ENCODE measurements at places on chromosomes 13 and 19. TPM values are rescaled to one million over a fixed set of nuclear protein-coding genes. Genes with fewer than 3 reads are reported as not detected.

- H3K4me1 ChIP-seq = peaks cover 8% of the 10 kb centered on the region
- no peak for DNase-seq
- no peaks in the 10 kb centered on the region for H3K27me3 ChIP-seq
- no peak overlapping the region for H3K4me3 ChIP-seq
- H3K36me3 ChIP-seq = peaks cover 19% of the 10 kb centered on the region
These were observed 23.0 kb downstream of the CHERP start for GRCh38 chr19:16519230-16519687.

DNA sequence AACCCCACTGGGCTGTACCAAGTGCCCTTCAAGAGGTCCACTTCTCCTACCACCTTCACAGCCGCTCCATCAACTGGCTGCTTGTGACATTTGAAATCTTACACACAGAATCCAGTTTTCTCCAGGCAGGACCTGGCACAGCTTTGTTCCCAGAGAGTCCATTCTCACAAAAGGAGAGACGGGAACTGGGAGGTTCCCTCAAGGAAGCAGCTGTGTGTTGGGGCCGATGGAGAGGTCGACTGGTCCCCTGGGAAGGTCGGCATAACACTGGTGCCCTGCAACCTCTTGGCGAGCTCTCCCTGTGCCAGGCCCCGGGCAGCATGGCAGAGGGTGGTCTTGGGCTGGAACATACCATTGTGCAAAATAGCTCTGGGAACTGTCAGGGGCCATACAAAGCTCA, 21.5 kb downstream of the ELL start:
- H3K4me3 ChIP-seq = peak overlapping the region; percentile 49
- no peak for DNase-seq
- no peaks in the 10 kb centered on the region for H3K36me3 ChIP-seq
- H3K27ac ChIP-seq = peak overlapping the region; percentile 38
- peaks cover 72% of the 10 kb centered on the region for H3K4me1 ChIP-seq

DNA sequence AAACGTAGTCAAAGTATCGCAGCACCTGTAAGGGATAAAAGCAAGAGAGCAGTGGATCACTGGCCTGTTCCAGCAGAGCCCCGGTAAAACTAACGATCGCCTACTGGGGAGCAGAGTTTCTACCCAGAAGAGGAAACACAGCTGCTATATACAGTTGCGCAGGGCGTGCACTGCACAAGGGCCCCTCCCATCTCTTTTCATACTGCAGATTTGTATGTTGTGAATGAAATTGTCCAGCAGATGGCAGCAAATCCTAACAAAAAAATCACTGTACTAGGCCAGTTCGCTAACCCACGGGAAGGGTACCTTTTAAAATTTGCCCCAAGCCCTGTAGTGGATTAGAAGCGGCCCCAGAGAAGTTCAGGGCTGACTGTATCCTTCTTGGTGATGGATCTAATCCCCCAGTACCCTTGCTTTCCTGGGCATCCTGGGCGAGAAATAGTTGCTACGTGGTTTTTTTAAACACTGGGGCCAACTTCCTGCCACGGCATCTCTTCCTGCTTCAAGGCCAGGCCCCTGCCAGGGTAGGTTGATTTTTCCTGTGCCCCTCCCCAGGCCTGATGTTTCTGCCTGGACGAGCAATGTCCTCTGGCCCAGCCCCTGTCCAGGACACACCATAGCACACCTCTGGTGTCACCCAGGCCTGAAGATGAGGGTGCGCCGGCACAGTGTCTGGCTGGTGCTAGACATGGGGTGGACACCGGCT, 127.0 kb downstream of the IER2 start:
- H3K36me3 ChIP-seq = no peaks in the 10 kb centered on the region
- peak overlapping the region; percentile 91 for H3K27ac ChIP-seq
- peaks cover 24% of the 10 kb centered on the region for H3K4me1 ChIP-seq
- H3K27me3 ChIP-seq = no peaks in the 10 kb centered on the region
- peak overlapping the region; percentile 64 for H3K4me3 ChIP-seq
- peak; percentile 67 for DNase-seq

DNA sequence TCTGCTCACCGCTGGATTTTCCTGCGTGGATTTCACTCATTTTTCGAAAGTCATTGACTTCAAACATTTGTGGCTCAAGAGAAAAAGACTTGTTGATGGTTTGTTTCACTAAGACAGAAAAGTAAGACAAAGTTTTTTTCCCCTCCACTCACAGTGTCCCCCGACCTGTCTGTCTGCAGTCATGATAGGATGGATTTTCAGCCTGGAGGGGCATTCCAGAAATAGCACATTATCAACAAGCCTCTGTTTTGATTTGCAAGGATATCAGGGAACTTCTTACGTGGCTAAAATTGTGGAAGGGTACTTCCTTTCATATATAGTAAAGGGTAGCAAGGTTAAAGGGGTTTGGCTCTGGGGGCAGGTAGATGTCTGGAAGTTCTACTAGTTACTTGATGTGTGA, 11.8 kb downstream of the SOX21 start:
- DNase-seq = no peak
- H3K27ac ChIP-seq = no peak overlapping the region
- H3K4me3 ChIP-seq = no peak overlapping the region
- H3K4me1 ChIP-seq = peaks cover 2% of the 10 kb centered on the region
- peaks cover 84% of the 10 kb centered on the region for H3K27me3 ChIP-seq
- H3K36me3 ChIP-seq = peaks cover 3% of the 10 kb centered on the region

DNA sequence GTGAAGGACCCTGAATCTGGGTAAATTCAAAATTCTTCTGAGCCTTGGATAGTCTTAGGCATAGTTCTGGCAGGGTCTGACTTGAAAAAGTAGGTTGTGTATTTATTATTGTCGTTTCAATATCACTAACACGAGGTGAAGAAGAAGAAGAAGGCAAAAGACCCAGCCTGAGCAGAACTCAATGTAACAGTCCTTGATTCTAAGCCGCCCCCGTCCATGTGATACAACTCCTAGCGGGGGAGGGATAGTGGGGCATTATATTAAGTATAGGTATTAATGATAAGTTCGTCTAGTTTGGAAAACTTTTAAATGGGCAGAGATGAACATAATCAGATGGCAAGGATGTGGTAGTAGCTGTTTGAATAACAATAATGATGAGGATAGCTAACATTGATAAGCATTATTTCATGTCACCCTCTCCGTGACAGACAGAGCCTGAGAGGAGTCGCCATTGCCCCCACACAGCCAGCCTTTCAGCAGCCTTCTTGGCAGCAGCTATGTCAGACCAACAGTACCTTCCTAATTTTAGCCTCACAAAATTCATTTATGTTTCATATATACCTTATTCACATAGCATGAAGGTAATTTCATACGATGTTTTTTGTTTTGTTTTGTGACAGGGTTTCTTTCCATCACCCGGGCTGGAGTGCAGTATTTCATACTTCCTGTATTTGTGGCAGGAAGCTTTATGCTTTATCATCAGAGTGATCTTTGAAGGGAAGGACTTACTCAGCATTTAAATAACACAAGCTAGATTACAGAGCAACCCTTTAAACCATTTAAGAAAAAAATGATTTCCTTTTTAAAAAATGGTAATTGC, 64.4 kb upstream of the NPAS1 start:
- peaks cover 51% of the 10 kb centered on the region for H3K4me1 ChIP-seq
- H3K36me3 ChIP-seq = peaks cover 13% of the 10 kb centered on the region
- DNase-seq = no peak
- no peaks in the 10 kb centered on the region for H3K27me3 ChIP-seq
- H3K27ac ChIP-seq = peak overlapping the region; percentile 91

GRCh38 chr13:19618977-19619376, 14.5 kb upstream of the MPHOSPH8 start:
- peaks cover 2% of the 10 kb centered on the region for H3K27me3 ChIP-seq
- no peak overlapping the region for H3K4me3 ChIP-seq
- no peaks in the 10 kb centered on the region for H3K36me3 ChIP-seq
- H3K27ac ChIP-seq = no peak overlapping the region
- H3K4me1 ChIP-seq = peaks cover 1% of the 10 kb centered on the region

- peaks cover 7% of the 10 kb centered on the region for H3K36me3 ChIP-seq
- H3K4me3 ChIP-seq = no peak overlapping the region
- no peak overlapping the region for H3K27ac ChIP-seq
- no peaks in the 10 kb centered on the region for H3K27me3 ChIP-seq
- no peak for DNase-seq
These were observed 223.5 kb downstream of the KLF12 start for GRCh38 chr13:73910733-73911132.

DNA sequence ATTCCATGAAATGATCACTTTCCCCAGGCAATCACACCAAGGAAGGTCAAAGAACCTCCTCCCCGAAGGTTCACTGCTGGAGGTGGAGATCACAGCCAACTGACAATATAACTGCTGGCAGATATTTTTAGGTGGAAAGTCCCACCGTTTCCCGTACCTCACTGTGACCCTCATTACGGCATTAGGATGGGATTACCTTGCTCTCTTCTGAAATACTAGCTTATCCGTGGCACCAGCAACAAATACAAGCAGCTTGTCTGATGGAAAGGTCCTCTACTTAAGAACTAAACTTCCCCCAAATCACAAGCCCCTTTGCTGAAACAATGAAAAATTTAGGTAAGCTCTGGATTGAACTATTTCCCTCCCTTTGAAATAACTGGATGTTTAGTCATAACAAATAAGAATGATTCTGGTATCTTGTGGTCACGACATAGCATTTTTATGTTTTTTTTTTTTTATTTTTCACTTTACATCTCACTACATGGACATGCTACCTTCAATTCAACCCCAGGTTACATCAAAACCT, 178.9 kb downstream of the COL4A1 start:
- H3K4me1 ChIP-seq = no peaks in the 10 kb centered on the region
- H3K27ac ChIP-seq = no peak overlapping the region
- no peak for DNase-seq
- no peaks in the 10 kb centered on the region for H3K36me3 ChIP-seq
- H3K27me3 ChIP-seq = peaks cover 27% of the 10 kb centered on the region

- no peaks in the 10 kb centered on the region for H3K27me3 ChIP-seq
- peaks cover 17% of the 10 kb centered on the region for H3K4me1 ChIP-seq
- peak within 1 kb of the TSS; percentile 98 for H3K4me3 ChIP-seq
- peak within 1 kb of the TSS; percentile 97 for H3K27ac ChIP-seq
These were observed at the start of gene B3GNT8 for GRCh38 chr19:41426952-41427646. Gene B3GNT8, minus strand, starts transcription at chr19:41427374. Its CDS starts 596 bp downstream, at chr19:41426778.

GRCh38 chr19:3668331-3669081, 31.8 kb downstream of the PIP5K1C start:
- DNase-seq = no peak
- H3K27ac ChIP-seq = no peak overlapping the region
- H3K27me3 ChIP-seq = no peaks in the 10 kb centered on the region
- no peak overlapping the region for H3K4me3 ChIP-seq
- H3K4me1 ChIP-seq = peaks cover 9% of the 10 kb centered on the region
- no peaks in the 10 kb centered on the region for H3K36me3 ChIP-seq

- peak overlapping the region; percentile 39 for H3K4me3 ChIP-seq
- H3K36me3 ChIP-seq = peaks cover 1% of the 10 kb centered on the region
- H3K27me3 ChIP-seq = peaks cover 33% of the 10 kb centered on the region
These were observed 419.4 kb downstream of the UQCRFS1 start for GRCh38 chr19:28793391-28794168.

GRCh38 chr19:17926044-17926443, 6.8 kb upstream of the CCDC124 start:
- DNase-seq = no peak
- H3K36me3 ChIP-seq = no peaks in the 10 kb centered on the region
- no peak overlapping the region for H3K27ac ChIP-seq
- H3K27me3 ChIP-seq = peaks cover 2% of the 10 kb centered on the region
- H3K4me3 ChIP-seq = no peak overlapping the region

GRCh38 chr19:1377176-1377964, 6.3 kb upstream of the NDUFS7 start:
- no peak overlapping the region for H3K27ac ChIP-seq
- no peaks in the 10 kb centered on the region for H3K4me1 ChIP-seq
- no peak for DNase-seq
- peaks cover 2% of the 10 kb centered on the region for H3K36me3 ChIP-seq

GRCh38 chr19:45601524-45602374, at the start of gene GPR4:
Gene GPR4, minus strand, starts transcription at chr19:45602212. Its CDS starts 10,346 bp downstream, at chr19:45591866.
- DNase-seq = peak; percentile 38
- no peak within 1 kb of the TSS for H3K27ac ChIP-seq
- H3K27me3 ChIP-seq = peaks cover 65% of the 10 kb centered on the region
- H3K4me3 ChIP-seq = peak within 1 kb of the TSS; percentile 3

- no peak overlapping the region for H3K27ac ChIP-seq
- no peaks in the 10 kb centered on the region for H3K4me1 ChIP-seq
- H3K36me3 ChIP-seq = no peaks in the 10 kb centered on the region
- DNase-seq = no peak
- H3K27me3 ChIP-seq = peaks cover 17% of the 10 kb centered on the region
These were observed 102.3 kb downstream of the STOML3 start for GRCh38 chr13:38888309-38888708.

DNA sequence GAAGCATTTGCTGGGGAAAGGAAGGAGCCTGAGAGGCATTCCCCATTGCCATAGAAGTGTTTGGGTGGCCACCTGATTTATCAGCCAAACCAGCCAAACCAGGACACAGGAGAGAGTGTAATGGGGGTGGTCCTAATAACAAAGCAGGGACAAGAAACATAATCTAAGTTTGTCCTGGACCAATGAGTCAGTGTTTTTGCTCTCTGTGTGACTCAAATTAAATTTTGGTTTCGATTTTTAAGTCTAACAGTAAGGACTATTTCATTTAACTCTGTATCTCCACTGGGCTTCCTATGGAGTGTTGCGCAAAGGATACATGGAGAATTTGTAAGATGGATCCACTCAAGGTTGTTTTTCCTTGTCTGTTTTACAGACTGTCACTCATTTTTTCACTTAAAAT, 19.5 kb upstream of the TRPC4 start:
- H3K27ac ChIP-seq = no peak overlapping the region
- H3K4me1 ChIP-seq = no peaks in the 10 kb centered on the region
- no peak for DNase-seq
- H3K36me3 ChIP-seq = no peaks in the 10 kb centered on the region

DNA sequence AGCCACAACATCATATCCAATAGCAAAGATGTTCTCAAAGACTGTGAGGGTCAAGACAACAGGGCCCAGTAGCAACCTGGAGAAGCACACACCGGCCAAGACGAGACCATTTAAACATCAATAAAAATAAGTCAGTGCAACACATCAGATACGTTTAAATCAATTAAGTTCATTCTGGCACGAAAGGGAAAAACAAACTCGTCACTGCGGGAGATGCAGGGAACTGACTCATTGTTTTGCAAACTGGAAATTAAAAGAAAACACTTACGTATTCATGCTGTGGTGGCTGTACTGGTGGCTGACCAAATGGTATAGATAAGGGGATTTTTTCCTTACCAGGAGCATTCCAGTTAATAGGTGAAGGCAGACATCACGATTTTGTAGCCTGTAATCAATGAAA, 26.3 kb upstream of the SLC15A1 start:
- no peak overlapping the region for H3K4me3 ChIP-seq
- peaks cover 6% of the 10 kb centered on the region for H3K27me3 ChIP-seq
- no peaks in the 10 kb centered on the region for H3K4me1 ChIP-seq
- no peak overlapping the region for H3K27ac ChIP-seq
- no peaks in the 10 kb centered on the region for H3K36me3 ChIP-seq

ZNF667 gene
- 2.0 TPM for total RNA-seq

GFY gene
- total RNA-seq = not detected

IZUMO2 gene
- not detected for total RNA-seq

SH2D3A gene
- 35.7 TPM for total RNA-seq

ZNF526 gene
- total RNA-seq = 20.6 TPM

GGACT gene
- 4.1 TPM for total RNA-seq

APOE gene
- total RNA-seq = 10.5 TPM

KIR3DL2 gene
- total RNA-seq = 0.23 TPM

KCTD12 gene
- total RNA-seq = 6.5 TPM

KLK8 gene
- not detected for total RNA-seq

COX6B2 gene
- 0.55 TPM for total RNA-seq

Data from activated naive CD8-positive, alpha-beta T cell treated with anti-CD3 and anti-CD28 coated beads, Interleukin-2, amount 10 ng/mL, durations not matched to agents 7 days and 5 days (primary cell).